ENCODE measurements at places on chromosomes 7 and 10.

DNA sequence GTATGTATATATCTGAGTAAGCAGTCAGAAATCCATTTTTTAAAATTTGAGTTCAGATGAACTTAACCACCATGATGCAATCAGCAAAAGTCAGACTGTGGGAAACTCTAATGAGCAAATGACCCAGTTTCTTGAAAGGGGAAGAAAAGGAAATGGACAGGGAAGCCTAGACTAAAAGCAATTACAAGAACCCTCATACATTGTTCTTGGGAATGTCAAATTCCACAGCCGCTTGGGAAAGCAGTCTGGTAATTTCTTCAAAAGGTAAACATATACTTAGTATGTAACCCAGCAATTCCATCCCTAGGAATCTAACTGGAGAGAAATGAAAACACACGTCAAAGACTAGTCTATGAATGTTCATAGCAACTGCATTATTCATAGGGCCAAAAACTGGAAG lies 16.4 kb upstream of the FOXK1 start:
- DNase-seq: no peak

- DNase-seq: no peak
These were observed 928 bp downstream of the COMTD1 start for GRCh38 chr10:75234683-75235374.

DNA sequence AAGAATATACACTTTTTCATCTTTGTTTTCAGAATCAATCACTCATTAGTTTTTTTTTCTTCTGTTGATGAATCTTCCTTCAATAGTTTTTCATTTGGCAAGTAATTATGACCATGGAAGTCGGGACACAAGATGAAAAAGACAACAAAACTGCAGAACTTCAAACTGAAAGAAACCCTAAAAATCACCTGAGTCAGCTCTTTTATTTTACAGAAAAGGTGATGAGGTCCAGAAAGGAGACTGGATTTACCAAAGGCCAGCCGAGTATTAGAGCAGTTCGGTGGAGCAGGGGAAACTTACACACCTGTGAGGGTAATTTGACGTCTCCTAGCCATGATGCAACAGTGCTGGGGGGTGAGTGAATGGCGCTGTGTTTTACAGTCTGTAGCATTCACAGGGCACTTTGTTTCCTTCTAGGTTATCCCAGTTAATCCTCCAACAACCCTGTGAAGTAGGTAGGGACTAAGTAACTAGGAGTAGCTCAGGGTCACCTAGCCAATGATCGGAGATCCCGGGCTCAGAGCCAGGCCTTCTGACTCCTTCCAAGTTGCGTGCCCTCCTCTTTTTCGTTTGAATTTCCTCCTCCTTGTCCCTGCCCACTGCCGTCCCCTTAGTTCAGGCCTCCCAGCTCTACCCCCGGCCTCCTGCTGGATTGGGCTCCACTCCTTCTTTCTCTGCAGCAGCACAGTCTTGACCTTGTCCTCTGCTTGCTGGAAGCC lies 14.0 kb downstream of the RBM20 start:
- DNase-seq: no peak

DNA sequence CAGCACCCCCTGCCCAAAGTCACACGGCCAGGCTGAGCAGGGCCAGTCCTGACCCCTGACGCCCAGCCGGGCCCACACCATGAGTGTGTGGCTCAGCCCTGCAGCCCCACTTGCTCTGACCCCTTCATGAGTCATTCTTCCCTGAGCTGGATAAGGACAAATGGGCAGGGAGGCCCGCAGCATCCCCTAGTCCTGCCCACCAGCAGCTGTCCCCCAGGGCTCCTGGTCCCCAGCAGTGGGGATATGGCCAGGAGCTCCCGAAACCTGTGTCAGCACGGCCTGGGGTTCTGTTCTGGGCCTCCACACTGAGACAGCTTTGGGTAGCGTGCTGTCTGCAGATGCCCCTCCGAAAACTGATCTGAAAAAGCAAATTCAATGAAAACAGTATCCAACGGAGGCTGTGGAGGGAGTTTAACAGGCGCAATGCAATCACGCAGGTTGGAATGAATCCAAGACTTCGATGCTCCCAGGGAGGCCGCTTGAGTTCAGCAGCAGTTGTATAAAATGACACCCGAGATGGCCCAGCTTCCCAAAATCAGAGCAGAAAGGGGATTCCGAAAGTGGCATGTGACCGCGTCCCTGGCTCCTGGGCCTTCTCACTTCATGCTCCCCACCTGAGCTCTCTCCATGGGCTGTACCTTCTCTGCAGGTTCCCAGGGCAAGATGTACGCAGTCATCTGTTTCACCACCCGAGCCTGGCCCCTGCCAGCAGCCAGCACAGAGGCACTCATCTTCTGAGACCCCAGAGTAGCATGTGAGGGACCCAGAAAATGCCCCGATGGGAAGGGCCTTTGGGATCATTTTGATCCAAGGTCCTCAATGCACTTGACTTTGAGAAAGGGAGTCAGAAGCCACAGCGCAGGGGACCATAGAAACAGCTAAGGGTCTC lies 214.1 kb downstream of the USP6NL start:
- no peak for DNase-seq

DNA sequence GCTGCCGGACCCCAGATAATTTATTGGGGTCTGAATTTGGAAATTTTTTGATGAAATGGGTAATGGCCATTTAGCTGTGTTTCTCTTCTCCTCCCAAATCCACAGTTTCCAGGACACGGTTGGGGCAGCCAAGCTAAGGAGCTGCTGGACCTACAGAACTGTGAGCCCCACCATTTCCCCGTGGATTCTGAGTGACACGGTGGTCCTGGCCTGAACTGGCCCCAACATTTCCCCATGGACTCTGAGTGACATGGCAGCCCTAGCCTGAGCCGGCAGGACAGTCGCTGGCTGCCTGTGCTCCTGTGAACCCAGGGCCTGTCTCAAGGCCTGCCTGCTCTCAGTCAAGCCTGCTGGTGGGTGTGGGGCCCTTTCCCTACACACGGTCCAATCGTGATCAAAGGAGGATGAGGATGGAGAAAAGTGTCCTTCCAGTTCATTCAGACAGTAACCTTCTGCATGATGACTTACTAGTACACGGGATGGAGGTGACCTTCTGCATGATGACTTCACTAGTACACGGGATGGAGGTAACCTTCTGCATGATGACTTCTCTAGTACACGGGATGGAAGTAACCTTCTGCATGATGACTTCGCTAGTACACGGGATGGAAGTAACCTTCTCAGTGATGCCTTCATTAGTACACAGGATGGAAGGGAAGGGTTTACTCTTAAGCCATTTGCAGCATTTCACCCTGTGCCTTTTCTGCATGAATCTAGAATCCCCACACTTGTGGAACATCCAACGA lies 359.9 kb downstream of the GLRX3 start:
- no peak for DNase-seq

Measured in NCI-H1048 (cell line).